A549 treated with AZD2906 at 1 μM for 4 hours (cell line): ENCODE measurements at places on chromosomes 13 and 19. TPM values are rescaled to one million over a fixed set of nuclear protein-coding genes. Genes with fewer than 3 reads are reported as not detected.

ZIC2 gene
- total RNA-seq = 3.6 to 5.9 TPM (median 5.5 TPM) in 5 replicates

CCDC8 gene
- not detected in 5 replicates for total RNA-seq

ZNF221 gene
- total RNA-seq = 0.61 to 0.78 TPM (median 0.64 TPM) in 5 replicates

GJB2 gene
- total RNA-seq = 0.55 to 0.75 TPM (median 0.65 TPM) in 5 replicates

ZNF358 gene
- total RNA-seq = 16.8 to 19.5 TPM (median 18.6 TPM) in 5 replicates

URAD gene
- total RNA-seq = not detected in 5 replicates

CFAP97D2 gene
- not detected in 5 replicates for total RNA-seq

PLEKHA4 gene
- total RNA-seq = 1.2 to 1.6 TPM (median 1.4 TPM) in 5 replicates

RASAL3 gene
- 0.03 to 0.16 TPM in 2 of 5 replicates, not detected in the others for total RNA-seq

TBC1D17 gene
- 19.9 to 22.5 TPM (median 21.7 TPM) in 5 replicates for total RNA-seq

GPATCH1 gene
- total RNA-seq = 12.7 to 14.8 TPM (median 13.4 TPM) in 5 replicates

PLK5 gene
- total RNA-seq = 0.03 TPM in 1 of 5 replicates, not detected in the others

SIGLEC10 gene
- 0.02 to 0.03 TPM in 2 of 5 replicates, not detected in the others for total RNA-seq

ZNF442 gene
- total RNA-seq = not detected in 5 replicates

ZNF560 gene
- not detected in 5 replicates for total RNA-seq

CYP2A13 gene
- total RNA-seq = not detected in 5 replicates
